ENCODE measurements at places on chromosomes 1 and 21.

GRCh38 chr1:221315330-221315729 is 426.6 kb downstream of the DUSP10 start:
- no peak for DNase-seq

- DNase-seq, result no peak
These were observed 97.9 kb upstream of the RGS1 start for GRCh38 chr1:192477630-192478029.

DNA sequence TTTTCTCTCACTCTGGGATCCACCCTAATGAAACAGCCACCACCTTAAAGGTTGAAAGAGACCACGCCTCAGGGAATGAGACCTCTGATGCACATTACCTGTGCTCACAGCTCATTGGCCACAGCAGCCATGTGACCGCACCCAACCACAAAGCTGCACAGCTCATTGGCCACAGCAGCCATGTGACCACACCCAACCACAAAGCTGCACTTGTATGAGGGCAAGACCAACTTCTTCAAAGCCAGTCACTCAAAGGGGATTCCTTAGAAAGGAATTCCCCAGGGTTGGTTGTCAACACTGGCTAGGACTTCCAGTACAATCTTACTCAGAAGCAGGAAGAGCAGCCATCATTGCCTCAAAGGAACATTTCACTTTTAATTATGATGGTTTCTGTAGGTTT is 43.6 kb upstream of the PDE9A start:
- no peak for DNase-seq

DNA sequence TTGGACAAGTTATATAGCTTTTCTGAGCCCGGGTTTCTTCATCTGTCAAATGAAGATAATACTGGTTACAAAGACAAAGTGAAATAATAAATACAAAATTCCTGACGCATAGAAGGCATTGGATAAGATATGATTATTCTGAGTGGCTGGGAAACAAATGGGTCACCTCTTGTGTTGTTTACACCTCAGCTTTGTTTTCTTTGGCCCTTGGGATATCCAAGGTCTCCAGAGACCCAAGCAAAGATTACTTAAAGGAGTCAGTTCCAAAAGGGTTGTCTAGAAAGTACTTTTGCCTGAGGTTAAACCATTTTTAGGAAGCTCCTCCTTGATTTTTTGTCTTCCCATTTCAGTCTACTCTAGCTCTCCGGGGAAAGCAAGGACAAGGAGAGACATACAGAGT is 9.7 kb downstream of the KHDRBS1 start:
- no peak for DNase-seq

DNA sequence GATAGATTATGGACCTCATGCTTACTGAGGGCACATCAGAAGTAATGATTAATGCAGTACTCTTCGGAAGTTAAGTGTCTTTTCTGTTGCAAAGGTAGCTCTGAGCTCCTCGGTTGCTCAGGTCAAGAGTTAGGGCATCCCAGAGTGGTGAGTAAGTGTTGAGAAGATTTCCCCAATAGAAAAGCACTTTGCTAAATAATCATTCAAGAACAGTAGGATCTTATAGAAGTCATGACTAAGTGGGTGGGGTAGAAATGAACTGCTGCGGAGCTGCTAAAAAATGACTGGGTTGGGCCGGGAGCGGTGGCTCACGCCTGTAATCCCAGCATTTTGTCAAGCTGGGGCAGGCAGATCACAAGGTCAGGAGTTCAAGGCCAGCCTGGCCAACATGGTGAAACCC is 648.6 kb upstream of the CAMK1G start:
- DNase-seq, result no peak

- DNase-seq, result no peak
These were observed 53.6 kb upstream of the DIRAS3 start for GRCh38 chr1:68103884-68104554.

- DNase-seq, result no peak
These were observed 39.4 kb upstream of the HIVEP3 start for GRCh38 chr1:41958015-41958673.

DNA sequence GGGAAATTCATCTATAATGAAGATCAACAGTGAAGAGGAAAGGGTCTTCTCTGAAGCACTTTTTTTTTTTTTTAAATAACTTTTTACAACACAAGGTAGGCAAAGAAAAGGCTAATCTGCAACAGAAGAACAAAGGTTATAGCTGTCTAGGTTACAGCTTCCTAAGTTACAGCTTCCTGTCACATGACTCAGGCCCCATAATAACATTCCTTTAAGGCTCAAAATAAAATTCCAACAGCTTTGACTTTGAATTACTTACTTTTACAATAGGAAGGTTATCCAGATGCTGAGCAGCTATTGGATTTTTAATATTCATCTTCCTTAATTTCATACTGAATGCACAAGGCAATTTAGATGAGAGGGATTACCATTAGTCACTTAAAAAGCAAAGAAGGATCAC is 40.4 kb upstream of the TMEM61 start:
- DNase-seq, result no peak

DNA sequence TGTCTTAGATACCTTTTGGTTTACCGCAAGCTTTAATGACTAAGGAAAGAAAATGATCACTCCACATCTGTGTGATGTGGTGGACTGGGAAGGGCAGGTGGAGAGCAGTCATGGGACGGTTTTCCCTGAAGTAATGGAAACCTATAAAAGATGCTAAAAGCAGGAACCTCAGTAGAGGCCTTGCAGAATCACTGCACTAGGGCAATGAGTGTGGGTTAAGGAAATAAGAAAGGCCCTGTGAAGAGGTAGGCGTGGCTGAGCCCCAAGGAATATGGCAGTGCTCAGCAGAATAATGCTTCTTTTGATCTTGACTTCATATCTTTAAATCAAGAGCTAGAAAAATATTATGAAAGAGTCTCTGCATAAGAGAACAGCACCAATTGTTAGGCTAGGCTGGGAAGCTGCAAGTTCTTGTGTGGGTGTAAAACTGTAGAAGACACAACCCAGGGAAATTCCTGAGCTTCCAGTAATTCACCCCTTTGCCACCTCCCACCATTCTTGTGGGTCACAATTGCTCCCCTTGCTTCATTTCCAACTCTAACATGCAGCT is 49.9 kb downstream of the CLCA4 start:
- DNase-seq, result no peak

GRCh38 chr1:76627901-76628300 is 239.4 kb upstream of the ST6GALNAC5 start:
- no peak for DNase-seq

DNA sequence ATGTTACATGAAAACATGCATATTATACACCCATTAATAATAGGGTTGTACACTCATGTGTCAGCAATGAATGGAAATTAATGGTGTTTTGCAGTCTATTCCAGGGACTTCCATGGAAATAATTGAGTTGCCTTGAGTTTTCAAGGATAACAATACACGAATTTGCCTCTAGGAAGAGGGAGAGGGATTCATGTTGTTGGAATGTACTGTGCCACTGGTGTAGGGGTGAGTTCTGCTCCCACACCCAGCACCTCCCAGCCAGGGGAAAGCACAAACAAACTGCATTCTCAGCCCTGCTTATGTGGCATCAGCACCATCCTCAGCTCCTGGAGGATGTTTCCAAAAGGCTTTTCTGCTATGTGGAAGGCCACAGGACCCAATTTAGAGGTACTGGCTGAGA is 57.8 kb downstream of the BCAR3 start:
- no peak for DNase-seq

DNA sequence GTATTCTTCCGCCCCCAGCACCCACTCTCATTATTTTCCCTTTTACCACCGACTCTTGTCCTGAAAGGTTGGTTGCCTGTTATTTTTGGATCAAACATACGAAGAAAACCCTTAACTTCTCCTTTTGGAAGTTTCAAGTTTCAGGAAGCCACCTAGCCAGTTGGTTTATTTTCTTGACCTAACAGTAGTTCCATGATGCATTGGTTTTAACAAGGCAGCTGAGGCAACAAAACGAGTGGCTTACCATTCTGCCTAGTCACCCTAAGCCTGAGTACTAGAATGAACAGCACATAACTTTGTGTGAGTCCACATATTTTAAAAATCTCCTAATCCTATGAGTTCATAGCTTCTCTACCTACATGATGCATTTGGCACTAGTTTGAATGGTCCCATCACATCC is 28.9 kb downstream of the OLFM3 start:
- DNase-seq, result no peak

GRCh38 chr1:113018911-113019310 is 54.1 kb upstream of the LRIG2 start:
- no peak for DNase-seq

DNA sequence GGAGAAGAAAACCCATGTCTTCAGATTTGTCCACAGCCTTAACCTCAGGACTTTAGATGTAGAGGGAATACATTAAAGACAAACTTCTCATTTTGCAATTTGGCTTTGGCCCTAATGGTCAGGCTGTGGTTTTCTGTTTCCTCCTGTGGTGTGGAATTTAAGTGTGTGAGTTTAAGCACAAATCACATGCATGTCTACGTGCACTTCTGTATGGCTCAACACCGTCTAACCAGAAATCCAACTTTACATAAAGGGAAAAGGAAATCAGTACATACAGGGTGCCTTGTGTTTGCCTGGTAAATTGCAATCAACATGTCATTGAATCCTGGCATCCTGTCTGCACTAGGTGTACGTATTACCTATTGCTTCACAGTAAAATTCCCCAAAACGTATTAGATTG is 1.2 kb upstream of the ZNF124 start:
- no peak for DNase-seq

DNA sequence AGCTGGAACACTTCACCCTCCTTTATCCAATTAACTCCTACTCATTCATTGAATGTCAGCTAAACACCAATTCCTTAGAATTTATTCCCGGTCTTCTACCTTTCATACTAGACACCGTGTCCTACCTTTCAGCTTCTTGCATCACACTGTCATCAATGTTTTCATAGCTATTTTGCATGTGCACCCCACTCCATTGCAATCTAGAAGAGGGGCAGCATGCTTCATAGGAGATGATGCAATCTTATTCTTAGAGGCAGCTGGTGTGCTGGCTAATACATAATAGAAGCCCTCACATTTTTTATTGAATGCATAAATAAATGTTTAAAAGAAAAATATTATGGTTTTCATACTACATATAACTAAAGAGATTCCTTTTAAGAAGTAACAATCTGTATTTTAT is 123.6 kb downstream of the DSCAM start:
- DNase-seq, result no peak

DNA sequence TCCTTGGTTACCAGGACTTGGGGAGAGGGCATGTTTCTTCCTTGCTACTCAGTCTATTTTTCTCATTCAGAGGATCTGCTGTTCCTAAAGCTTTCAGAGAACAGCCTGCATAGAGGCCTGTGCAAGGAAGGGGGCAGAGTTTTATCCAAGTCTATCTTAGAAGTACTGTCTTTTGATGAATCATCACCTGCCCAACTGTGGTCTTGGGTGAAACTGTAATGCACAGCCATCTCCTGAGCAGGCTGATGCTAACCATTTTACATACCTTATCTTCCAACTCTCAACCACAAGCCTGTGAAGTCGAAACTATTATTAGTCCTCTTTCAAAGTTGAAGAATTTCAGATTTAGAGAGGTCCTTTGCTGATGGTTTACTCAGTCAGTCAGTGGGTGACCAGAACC is 368.0 kb downstream of the HHAT start:
- DNase-seq, result no peak

- DNase-seq, result no peak
These were observed 60.8 kb downstream of the FASLG start for GRCh38 chr1:172719694-172720138.

GRCh38 chr1:12005488-12006166 is 13.7 kb upstream of the MIIP start:
- no peak for DNase-seq

- no peak for DNase-seq
These were observed 4.5 kb downstream of the LIPI start for GRCh38 chr21:14206222-14206621.

DNA sequence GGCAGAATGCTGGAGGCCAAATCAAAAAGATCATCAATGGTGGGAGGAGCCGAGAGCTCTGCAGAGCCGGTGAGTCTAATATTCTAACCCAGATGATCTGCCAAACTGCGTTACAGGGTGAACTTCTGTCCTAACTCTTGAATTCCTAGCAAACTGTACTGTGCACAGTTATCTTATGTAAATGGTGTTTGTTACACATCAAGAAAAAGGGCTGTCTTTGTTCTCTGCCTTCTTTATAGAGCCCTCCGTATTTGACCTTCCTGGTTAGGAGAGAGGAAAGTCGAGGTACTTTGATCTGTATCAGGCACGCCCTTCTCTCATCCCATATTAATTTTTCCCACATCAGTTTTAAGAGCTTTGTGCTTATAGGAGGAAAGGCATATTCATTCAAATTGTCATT is 37.6 kb downstream of the MT1HL1 start:
- DNase-seq, result no peak

GRCh38 chr1:8902765-8903164 is 24.3 kb upstream of the ENO1 start:
- no peak for DNase-seq

- no peak for DNase-seq
These were observed 72.2 kb downstream of the NME7 start for GRCh38 chr1:169295425-169295824.

GRCh38 chr1:165759095-165759494 is 9.6 kb downstream of the TMCO1 start:
- no peak for DNase-seq

DNA sequence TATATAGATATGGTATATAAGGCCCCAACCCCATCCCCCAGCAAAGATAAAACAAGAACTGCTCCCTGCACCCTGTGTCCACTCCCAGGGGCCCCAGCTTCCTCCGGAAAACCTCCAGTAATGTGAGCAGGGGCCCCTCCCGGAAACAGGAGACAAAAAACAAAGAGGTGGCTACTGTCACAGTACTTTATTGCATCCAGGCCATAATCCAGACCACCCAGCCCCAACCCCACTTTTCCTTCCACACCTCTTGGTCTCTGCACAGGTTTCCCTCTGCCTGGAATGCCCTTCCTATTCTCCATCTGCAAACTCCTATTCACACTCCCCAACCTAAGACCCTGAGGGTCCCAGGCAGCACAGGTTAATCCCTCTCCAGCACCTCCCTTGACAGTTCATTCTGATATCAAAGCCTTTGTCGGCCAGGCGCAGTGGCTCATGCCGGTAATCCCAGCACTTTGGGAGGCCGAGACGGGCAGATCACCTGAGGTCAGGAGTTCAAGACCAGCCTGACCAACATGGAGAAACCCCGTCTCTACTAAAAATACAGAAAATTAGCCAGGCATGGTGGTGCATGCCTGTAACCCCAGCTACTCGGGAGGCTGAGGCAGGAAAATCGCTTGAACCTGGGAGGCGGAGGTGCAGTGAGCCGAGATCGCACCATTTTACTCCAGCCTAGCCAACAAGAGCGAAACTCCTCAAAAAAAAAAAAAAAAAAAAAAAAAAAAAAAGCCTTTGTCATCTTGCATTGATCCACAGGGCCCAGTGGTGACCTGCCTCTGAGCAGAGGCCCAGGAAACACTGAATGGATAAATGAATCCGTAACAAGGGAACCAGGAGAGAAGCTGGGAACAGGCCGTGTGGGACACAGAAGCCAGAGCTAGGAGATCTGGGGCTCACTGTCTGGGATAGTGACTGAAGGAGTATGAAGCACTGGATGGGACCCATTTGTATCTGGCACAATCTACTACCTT is 2.3 kb upstream of the AUNIP start:
- DNase-seq, result no peak
